ENCODE measurements at places on chromosomes 3 and 15. TPM values are rescaled to one million over a fixed set of nuclear protein-coding genes. Genes with fewer than 3 reads are reported as not detected.

Gene IL17RC
- 0.22 TPM for total RNA-seq

Gene DGKG
- total RNA-seq: 0.18 TPM

Gene RASGRP1
- 106 TPM for total RNA-seq

Gene RBP2
- not detected for total RNA-seq

GRCh38 chr15:62020576-62021160 lies 39.6 kb downstream of the VPS13C start:
- no peak overlapping the region for H3K4me3 ChIP-seq
- no peak overlapping the region for H3K27ac ChIP-seq
- peaks cover 49% of the 10 kb centered on the region for H3K36me3 ChIP-seq
- DNase-seq: no peak
- H3K4me1 ChIP-seq: peaks cover 2% of the 10 kb centered on the region

GRCh38 chr3:68996356-68996995 lies 17.0 kb downstream of the EOGT start:
- DNase-seq: no peak
- H3K4me1 ChIP-seq: peaks cover 6% of the 10 kb centered on the region
- H3K36me3 ChIP-seq: peaks cover 33% of the 10 kb centered on the region

- peaks cover 4% of the 10 kb centered on the region for H3K27me3 ChIP-seq
- no peaks in the 10 kb centered on the region for H3K36me3 ChIP-seq
- no peak for DNase-seq
- no peak overlapping the region for H3K27ac ChIP-seq
- peaks cover 4% of the 10 kb centered on the region for H3K4me1 ChIP-seq
Measured at GRCh38 chr3:160697637-160698380, 20.8 kb downstream of the ARL14 start.

DNA sequence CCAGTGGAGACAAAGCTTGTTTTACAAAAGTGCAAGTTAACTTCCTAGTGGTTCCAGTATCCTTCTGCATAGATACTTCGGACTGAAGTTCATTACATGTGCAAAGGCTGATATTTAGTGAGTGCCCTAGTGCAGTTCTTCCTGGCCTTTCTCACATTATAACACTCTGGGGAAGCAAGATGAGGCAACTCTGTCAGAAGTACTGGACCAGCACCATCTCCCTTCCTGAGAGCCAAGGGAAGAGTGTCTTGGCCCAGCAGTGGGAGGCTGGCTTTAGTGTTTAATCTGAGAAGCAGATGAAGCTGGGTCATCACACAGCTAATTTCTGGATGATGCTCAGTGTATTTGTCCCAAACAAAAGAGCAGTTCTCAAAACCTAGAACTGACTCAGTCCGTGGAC lies 397.7 kb downstream of the CACNA2D3 start:
- no peak overlapping the region for H3K27ac ChIP-seq
- no peak for DNase-seq
- H3K4me3 ChIP-seq: no peak overlapping the region

DNA sequence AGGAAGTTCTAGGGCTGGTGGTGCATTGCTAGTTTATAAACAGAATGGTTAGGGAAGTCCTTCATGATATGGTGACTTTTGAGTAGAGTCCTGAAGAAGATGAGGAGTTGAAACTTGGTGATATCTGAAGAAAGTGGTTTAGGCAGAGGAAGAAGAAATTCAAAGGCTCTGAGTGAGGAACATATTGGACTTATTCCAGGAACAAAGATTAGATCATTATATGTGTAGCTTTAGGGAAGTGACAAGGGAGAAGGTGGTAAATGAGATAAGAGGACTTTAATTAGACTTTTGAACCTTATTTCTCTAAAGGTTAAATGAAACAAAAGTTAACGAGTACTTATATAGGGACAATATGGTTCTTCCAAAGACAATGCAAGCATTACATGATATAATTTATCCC lies 286.7 kb downstream of the DOCK3 start:
- no peak overlapping the region for H3K27ac ChIP-seq
- no peaks in the 10 kb centered on the region for H3K36me3 ChIP-seq
- no peak overlapping the region for H3K4me3 ChIP-seq
- H3K27me3 ChIP-seq: peaks cover 9% of the 10 kb centered on the region

DNA sequence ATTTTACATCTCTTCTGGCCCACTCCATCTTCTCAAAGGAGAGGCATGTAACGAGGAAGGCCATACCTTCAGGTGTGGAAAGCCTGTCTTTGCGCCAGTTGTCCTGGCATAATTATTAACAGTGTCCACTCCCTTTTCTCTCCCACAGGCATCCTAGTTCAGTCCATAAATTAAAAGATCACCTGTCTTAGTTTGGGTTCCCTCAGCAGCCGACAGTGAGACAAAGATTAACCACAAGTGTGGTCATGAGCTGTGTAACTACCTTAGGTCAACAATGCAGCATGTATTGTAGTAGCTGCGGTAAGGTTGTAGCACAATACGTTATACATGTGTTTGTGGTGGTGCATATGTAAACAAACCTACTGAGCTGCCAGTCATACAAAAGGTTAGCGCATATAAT lies 103.3 kb upstream of the GALNT15 start:
- no peaks in the 10 kb centered on the region for H3K4me1 ChIP-seq
- no peak overlapping the region for H3K4me3 ChIP-seq
- no peaks in the 10 kb centered on the region for H3K27me3 ChIP-seq
- no peak overlapping the region for H3K27ac ChIP-seq

GRCh38 chr3:195698647-195699387 lies 22.0 kb upstream of the MUC20 start:
- H3K4me3 ChIP-seq: no peak overlapping the region
- peaks cover 14% of the 10 kb centered on the region for H3K36me3 ChIP-seq
- DNase-seq: no peak
- H3K27ac ChIP-seq: no peak overlapping the region
- H3K4me1 ChIP-seq: peaks cover 7% of the 10 kb centered on the region

GRCh38 chr15:82803793-82804574 lies 1.9 kb downstream of the FSD2 start:
- H3K27me3 ChIP-seq: peaks cover 7% of the 10 kb centered on the region
- no peak overlapping the region for H3K27ac ChIP-seq
- peaks cover 6% of the 10 kb centered on the region for H3K4me1 ChIP-seq
- H3K36me3 ChIP-seq: no peaks in the 10 kb centered on the region

GRCh38 chr3:17065315-17065714 lies 180.6 kb downstream of the PLCL2 start:
- H3K36me3 ChIP-seq: peaks cover 28% of the 10 kb centered on the region
- peaks cover 16% of the 10 kb centered on the region for H3K4me1 ChIP-seq
- H3K4me3 ChIP-seq: no peak overlapping the region
- no peak for DNase-seq
- H3K27ac ChIP-seq: no peak overlapping the region

GRCh38 chr3:139318431-139318816 lies 25.4 kb upstream of the MRPS22 start:
- no peaks in the 10 kb centered on the region for H3K36me3 ChIP-seq
- no peak overlapping the region for H3K4me3 ChIP-seq
- H3K4me1 ChIP-seq: no peaks in the 10 kb centered on the region
- peaks cover 14% of the 10 kb centered on the region for H3K27me3 ChIP-seq

Measured in activated CD8-positive, alpha-beta T cell treated with anti-CD3 and anti-CD28 coated beads for 36 hours (primary cell).